Heart left ventricle (tissue), 16 donors: ENCODE measurements at places on chromosomes 1 and 21.

- no peak for DNase-seq
Measured at GRCh38 chr1:194889310-194889709, 1702.9 kb upstream of the B3GALT2 start.

GRCh38 chr21:16239659-16240265, 510.0 kb downstream of the USP25 start:
- no peak for DNase-seq

DNA sequence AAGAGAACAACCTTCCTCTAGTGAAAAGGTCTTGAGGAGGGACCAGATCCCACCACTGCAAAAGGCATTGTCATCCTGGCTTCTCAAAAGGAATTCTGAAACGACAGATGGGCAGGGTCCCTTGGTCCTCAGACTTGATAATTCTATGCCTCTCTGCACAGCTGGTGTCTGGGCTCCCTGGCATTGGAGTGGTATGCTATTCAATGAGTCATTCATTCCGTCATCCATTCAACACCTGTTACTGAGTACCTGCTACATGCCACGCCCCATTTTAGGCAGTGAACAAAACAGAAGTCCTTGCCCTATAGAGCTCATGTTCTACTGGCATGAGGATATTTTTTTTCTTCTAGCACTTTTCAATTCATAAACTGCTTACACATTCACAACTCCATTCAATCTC, 45.8 kb upstream of the HMGB4 start:
- no peak for DNase-seq

DNA sequence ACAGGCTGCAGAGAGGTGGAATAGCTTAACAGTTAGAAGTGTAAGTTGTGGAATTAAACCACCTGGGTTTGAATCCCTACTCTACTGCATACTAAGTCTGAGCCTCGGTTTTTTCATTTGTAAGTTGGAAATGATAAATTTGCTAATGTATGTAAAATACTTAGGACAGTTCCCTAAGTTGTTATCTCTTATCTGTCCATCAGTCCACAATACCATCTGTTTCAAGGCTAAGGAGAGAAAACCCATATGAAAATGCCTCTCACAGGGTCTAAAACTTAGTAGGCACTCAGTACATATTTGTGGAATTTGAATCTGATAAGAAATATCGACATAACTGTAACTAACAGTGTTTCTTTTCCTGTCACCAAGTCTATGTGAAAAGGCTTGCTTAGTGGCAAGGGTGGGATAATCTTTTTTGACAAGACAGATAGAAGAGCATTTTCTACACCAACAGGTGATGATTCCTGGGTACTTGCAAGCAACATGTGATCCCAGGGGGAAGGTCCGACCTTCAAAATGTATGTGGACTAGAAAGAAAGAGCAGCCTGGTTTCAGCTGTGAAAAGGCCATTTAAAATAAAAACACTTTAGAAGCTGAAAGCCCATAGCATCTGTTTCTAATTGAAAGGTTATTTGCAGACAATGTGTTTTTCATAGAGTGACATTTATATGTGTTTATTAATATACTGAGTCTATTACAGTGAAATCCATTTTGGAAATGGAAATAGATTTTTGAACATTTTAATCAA, 202.9 kb downstream of the HHAT start:
- no peak for DNase-seq

- DNase-seq: no peak
Measured at GRCh38 chr1:110948038-110948810, 15.5 kb downstream of the LRIF1 start.

- no peak for DNase-seq
Measured at GRCh38 chr1:182195733-182196132, 134.2 kb upstream of the ZNF648 start.

DNA sequence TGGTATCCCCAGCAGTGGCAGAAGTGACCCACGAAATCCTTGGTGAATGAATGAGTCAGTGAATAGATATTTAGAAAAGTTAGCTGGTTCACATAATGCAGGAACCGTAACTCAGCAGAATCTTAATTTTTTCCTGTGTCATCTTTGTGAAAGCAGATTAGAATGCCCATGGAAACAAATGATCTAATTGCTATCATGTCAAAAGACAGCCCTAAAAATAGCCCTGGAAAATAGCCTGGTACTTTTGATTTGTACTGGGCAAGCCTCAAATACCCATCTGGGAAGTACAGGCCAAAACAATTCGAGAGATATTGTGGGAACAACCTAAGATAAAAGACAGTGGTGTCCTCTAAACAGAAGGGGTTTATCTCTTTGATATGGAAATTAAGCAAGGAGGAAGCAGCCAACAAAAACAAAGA, 21.1 kb downstream of the FYB2 start:
- DNase-seq: no peak

GRCh38 chr1:1334835-1335234, 3.8 kb downstream of the TAS1R3 start:
- no peak for DNase-seq

- DNase-seq: peak; percentile 77
Measured at GRCh38 chr1:228210076-228210651, 2.3 kb downstream of the OBSCN start.

DNA sequence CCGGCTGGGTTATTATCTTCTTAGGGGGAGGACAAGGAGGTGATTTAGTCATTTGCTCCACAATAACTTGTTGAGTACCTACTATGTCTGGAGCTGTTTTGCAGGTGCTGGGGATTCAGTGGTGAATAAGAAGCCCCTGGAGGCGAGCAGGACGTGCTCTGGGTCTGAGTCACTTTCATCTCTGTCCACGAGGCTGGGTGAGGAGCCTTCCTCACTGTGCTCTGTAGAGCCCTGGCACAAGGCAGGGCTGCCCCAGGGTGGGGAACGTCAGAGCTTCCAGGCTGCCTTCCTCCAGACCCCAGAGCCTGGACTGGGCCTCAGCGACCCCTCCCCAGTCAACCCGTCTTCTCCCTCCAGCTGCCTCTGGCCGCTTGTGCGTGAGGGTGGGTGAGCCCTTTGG, 2.5 kb upstream of the PADI6 start:
- DNase-seq: no peak

GRCh38 chr1:67700692-67701410, 15.8 kb downstream of the GADD45A start:
- peak; percentile 64 for DNase-seq

- DNase-seq: no peak
Measured at GRCh38 chr1:41844255-41844654, 74.5 kb downstream of the HIVEP3 start.

GRCh38 chr1:219088778-219089557, 84.7 kb upstream of the LYPLAL1 start:
- peak; percentile 16 for DNase-seq

- DNase-seq: no peak
Measured at GRCh38 chr1:201562659-201563405, 23.9 kb downstream of the NAV1 start.

- no peak for DNase-seq
Measured at GRCh38 chr1:19529664-19530063, 44.3 kb upstream of the CAPZB start.

DNA sequence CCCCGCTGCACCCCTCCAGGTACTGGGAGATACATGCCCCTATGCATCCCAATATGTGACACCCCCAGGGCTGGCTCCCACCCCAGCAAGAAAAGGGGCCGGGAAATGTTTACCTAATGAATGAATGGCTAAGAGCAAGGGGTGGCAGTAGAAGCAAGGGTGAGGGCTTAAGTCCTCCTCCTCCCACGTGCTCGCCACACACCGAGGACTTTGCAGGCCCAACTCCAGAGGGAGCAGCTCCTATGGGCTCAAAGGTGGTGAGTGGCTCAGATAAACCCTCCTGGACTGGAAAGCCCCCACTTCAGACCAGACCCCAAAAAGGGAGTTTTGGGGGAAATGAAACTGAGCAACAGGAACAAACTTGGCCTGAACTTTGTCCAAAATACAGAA, 11.4 kb downstream of the SLC45A3 start:
- no peak for DNase-seq

- DNase-seq: peak; percentile 35
Measured at GRCh38 chr1:64505232-64505943, 35.5 kb downstream of the CACHD1 start.

- DNase-seq: no peak
Measured at GRCh38 chr1:221793439-221794078, 51.7 kb upstream of the DUSP10 start.

- DNase-seq: no peak
Measured at GRCh38 chr1:221284028-221284427, 404.8 kb downstream of the HLX start.

DNA sequence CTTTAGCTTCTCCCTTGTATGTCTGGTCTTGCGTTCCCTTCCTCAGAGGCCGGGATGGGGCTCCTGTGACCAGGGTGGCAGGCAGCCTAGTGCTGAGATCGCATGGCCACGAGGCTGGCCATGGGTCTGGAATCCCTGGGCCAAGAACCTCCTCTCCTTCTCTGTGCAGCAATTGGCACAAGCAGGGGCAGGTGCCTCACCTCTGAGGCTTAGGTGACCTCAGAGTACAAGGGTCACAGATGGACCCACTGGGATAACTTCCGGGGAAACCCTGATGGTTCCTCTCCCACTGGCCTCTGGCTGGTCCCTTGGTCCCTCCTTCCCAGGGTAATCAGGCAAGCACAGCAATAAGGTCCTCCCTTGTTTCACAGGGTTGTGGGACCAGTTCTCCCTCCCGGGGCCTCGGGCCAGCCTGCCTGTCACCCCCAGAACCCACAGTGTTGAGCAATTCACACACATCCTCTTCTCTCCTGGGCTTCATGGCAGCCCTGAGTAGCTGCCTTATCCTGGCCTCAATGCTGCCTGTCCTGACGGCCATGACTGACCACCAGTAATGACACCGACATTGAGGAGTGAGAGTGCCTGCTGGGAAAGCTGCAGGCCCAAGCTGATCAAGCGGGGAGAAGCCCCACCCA, 38.6 kb downstream of the BMP8A start:
- no peak for DNase-seq

DNA sequence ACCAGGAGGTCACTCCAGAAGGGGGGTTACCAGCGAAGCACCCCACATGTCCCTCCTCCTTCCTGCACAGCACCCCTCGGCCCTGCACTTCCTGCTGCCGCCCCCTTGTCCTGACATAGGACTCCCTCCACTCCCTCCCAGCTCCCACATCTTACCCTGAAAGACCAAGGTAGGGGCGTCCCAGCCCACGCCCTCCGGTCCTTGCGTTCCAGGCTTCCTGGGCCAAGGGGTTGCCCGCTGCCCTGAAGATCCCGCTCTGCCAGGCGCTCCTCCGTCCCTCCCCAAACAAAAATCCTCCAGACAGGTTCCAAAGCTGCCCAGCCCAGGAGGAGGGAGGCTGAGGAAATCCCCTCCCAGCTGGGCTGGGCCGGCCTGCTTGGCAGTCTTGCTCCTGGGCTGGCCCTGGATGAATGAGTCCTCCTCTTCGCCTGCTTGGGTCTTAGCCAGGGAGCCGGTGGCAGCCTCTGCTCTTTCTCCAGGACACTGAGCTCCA, at the start of gene RHBDL2:
Gene RHBDL2 (minus strand): TSS at position 304 of the 493 bp plus-strand sequence. CDS start 22,618 bp downstream, outside the sequence.
- DNase-seq: peak; percentile 62

DNA sequence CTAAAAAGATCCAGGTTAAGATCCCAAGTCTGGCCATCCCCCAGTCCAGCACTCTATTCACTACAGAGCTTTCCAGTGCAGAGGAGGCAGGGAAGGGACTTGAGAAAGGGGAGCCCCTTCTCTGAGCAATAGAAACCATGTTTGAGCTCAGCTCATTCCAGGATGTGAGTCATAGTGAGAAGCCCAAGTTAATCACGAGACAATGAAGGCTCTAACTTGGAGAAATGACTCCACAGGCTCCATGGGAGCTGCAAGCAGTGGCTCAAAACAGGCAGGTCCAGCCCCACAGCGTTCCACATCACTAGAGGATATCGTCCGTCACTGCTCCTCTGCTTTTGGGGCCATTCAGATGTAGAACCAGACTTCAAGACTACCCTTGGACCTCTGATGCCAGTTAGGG, 59.1 kb downstream of the CAMK2N1 start:
- DNase-seq: no peak

DNA sequence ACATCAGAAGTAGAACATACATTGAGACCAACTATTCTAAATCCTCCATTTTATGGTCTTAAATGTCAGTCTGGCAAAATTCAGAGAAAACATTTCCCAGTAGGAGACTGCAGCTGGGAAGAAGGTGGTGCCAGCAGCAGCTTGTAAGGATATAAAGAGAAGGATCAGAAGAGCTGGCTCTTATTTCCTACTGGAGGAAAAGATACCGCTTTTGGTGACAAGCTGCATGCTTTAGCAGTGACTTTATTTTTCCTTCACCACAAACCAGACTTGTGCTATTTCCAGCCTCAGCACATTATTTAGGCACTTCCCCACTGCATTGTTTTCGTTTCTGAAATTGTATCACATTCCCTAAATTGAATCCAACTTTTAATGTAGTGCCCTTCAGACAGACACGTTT, 28.4 kb downstream of the RNF11 start:
- DNase-seq: no peak

- DNase-seq: no peak
Measured at GRCh38 chr21:46301759-46302158, 15.6 kb downstream of the YBEY start.

GRCh38 chr21:35426469-35426868, 377.4 kb upstream of the RUNX1 start:
- no peak for DNase-seq

- DNase-seq: no peak
Measured at GRCh38 chr1:161089938-161090337, 580 bp upstream of the NECTIN4 start.

GRCh38 chr1:162627662-162628296, 4.5 kb upstream of the DDR2 start:
- DNase-seq: no peak

DNA sequence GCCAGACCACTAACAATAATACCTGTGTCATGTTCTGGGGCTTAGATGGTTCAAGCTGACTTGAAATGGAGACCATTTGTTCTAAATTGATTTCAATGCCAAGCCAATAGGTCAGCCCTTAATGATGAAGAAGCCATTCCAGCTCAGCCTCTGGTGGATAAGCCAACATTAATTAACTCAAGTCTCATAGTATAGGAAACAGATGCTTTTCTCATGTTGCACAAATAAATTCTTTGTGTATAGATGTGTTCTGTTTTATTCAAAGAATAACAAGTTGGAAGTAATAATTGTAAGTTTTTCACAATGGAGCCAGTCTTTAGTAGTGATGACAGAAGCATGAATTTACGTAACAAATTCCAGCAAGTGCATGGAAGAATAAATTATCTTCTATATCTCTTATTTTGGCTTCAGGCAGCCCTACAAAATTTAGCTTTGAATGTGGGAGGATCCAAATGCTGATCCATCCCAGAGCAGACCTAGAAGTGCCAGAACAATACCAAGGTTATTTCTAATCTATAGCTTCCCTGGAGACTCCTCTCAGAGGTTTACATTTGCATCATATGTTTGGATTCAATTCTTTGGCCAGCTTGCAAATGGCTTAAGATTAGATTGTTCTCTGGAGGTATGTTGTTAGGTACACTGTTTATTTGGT, 42.2 kb upstream of the C1orf105 start:
- no peak for DNase-seq

GRCh38 chr1:100462326-100463025, 75.5 kb upstream of the GPR88 start:
- DNase-seq: no peak

- no peak for DNase-seq
Measured at GRCh38 chr1:217135987-217136894, 413.0 kb upstream of the ESRRG start.

DNA sequence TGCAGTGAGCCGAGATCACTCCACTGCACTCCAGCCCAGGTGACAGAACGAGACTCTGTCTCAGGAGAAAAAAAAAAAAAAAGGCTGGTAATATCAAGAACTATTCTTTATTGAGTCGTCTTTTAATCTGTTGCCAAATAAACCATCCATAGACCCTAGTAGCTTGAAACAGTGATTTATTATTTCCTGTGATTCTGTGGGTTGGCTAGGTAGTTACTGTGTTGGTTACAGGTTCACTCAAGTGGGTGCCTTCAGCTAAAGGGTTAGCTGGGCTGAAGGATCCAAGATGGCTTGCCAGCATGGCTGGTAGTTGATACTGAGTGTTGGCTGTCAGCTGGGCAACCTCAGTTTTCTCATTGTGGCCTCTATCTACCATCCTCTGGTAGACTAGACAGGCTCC, 9.2 kb downstream of the TLCD4 start:
- no peak for DNase-seq
